ENCODE measurements at places on chromosomes 7 and 10.

DNA sequence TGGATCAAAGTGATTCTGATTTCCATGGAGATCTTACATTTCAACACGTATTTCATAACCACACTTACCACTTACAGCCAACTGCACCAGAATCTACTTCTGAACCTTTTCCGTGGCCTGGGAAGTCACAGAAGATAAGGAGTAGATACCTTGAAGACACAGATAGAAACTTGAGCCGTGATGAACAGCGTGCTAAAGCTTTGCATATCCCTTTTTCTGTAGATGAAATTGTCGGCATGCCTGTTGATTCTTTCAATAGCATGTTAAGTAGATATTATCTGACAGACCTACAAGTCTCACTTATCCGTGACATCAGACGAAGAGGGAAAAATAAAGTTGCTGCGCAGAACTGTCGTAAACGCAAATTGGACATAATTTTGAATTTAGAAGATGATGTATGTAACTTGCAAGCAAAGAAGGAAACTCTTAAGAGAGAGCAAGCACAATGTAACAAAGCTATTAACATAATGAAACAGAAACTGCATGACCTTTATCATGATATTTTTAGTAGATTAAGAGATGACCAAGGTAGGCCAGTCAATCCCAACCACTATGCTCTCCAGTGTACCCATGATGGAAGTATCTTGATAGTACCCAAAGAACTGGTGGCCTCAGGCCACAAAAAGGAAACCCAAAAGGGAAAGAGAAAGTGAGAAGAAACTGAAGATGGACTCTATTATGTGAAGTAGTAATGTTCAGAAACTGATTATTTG, 15.3 kb downstream of the HNRNPA2B1 start:
- DNase-seq: no peak

DNA sequence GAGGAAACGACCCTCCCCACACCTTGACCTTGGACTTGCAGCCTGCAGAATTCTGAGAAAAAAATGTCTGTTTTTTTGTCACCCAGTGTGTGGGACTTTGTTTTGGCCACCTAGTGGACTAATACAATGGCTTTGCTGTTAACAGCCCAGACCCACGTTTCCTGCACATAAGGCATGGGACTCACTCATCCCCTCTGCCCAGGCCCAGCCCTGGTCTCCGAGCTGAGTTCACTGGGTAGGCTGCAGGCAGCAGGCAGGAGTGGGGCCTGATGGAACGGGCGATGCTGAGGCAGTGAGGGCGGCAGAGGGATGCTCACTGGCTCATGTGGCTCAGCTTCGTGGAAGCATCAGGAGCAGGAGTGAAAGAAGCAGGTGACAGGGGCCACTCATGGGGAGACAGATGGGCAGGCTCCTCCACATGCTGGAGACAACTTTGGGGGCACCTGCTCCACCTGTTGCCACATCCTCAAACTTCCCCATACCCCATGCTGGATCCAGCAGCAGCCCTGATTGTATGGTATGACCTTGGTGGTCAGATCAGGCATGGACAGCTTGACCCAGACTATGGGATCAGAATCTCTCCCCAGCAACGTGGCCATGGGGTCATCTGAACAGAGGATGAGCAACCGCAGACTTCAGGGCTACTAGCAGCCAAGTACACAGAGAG, 65.8 kb upstream of the ANTXRL start:
- no peak for DNase-seq

DNA sequence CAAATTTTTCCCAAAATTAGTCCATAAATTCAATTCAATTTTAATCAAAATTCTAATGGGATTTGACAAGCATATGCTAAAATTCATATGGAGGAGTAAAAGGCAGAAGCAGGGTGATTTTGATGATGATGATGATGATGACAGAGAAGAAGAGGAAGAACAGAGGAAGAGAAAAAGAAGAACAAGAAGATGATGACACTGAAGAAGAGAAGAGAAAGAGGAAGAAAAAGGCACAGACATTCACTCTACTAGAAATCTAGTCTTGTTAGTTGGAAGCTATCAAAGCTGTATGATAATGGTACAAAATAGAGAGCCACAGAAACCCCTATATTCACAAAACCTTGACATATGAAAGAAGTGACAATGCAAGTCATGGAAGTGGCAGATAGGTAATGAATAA, 157.9 kb downstream of the ELMO1 start:
- DNase-seq: no peak

DNA sequence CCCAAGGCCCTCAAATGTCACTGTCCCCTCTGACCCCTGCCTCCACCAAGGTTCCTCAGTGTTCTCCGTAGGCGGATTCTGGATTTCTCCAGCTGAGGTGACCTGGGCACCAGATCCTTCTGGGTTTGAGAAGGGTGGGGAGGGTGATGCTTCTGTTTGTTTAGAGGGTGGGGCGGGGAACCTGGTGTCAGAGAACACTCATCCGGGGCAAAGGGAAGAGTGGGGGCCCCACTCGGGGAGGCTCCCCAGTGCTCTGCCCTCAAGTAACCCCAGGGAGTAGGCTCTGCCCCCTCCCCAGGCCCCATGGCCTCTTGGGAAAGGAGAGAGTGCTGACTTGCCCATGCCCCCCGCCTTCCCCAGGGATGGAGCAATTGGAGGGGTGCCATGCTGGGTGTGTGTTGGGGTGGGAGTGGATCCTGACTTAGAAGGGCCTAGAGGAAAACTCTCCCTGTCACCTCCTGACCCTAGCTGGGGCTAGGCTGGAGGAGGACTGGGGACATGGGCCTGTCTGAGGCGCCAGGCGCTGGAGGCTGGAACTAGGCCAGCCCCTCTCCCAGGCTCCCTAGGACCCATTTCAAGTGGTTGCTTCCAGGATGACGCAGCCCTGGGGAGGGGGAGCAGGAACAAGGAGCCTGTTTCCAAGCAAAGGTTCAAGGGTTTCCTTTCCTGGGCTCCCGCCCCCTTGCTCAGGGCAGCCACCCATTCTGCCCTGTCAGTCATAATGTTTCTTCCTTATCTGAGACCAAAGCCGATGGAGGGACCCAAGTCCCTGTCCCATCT, 27.9 kb downstream of the KAZALD1 start:
- no peak for DNase-seq

Data from stimulated activated CD8-positive, alpha-beta memory T cell treated with anti-CD3 and anti-CD28 coated beads, Interleukin-2, amount 100 ng/mL, for 48 hours (primary cell).